ENCODE measurements at places on chromosomes 13 and 19.

- DNase-seq, result no peak
Measured at GRCh38 chr13:76023652-76024051, 387.5 kb downstream of the LMO7 start.

DNA sequence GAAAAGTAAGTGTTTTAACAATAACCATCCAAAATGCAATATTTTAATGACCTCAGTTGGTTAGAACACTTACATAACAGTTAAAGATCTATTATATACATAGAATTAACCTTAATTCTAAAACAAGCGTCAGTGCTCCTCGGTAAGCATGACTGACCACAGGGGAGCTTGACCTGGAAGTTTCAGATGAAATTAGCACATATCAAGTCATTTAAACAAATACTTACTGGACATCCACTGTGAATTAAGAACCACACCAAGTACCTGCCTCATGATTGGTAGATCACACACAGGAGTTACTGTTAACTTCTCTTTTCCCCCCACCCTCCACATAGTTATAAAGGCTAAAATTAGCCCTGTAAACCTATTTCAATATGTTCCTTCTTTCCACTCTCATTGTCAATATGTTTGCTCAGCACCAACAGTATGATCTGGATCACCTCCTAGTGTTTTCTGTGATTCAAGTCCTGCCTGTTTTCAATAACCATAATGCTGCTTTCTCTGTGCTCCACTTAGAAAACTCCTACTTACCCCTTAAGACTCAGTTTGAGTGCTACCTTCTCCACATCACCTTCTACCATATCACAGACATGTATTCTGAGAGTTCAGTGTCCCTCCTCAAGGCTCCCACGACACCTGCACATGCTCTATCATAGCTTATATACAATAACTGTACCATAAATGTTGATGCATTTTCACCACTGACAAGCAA lies 209.0 kb downstream of the VWA8 start:
- DNase-seq, result no peak

DNA sequence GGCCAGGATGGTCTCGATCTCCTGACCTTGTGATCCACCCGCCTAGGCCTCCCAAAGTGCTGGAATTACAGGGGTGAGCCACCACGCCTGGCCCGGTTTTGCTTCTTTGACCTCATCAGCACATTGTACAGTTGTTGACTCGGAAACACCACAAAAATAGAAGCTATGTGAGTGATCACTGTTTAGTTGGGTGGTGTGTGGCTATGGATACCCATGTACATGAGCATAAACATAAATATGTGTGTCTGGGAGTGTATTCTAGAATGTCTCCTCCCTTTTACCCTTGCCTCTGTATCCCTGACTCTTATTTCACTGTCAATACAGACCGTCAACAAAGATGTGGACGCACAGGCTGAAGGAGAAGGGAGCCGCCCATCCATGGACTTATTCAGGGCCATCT lies 14.4 kb upstream of the WDR88 start:
- DNase-seq, result no peak

- DNase-seq, result no peak
Measured at GRCh38 chr19:1911995-1912394, 6.8 kb downstream of the ADAT3 start.

GRCh38 chr13:43107780-43108179 lies 84.4 kb downstream of the DNAJC15 start:
- no peak for DNase-seq

DNA sequence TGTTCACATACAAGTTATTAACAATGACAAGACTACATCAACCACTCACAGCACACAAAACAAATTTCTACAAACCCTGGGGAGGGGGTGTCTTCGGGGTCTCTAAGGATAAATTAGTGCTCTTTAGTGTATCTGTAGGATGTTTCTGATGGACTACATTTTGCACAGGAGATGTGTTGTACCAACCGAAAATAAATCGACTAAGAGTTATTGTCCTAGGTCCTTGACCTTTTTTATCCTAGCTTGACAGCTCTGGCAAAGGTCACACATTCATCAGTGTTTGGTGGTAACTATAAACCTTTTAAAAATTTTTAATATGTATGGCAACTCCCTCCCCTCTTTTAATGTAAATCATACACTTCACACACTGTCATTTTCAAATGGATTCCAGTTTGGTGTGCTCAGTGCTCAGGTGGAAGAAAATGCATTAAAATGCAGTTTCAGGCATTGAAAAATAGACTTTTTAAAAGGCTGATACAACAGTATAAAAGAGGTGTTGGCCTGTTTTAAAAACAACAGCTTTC lies 7.7 kb downstream of the ZIC5 start:
- no peak for DNase-seq

DNA sequence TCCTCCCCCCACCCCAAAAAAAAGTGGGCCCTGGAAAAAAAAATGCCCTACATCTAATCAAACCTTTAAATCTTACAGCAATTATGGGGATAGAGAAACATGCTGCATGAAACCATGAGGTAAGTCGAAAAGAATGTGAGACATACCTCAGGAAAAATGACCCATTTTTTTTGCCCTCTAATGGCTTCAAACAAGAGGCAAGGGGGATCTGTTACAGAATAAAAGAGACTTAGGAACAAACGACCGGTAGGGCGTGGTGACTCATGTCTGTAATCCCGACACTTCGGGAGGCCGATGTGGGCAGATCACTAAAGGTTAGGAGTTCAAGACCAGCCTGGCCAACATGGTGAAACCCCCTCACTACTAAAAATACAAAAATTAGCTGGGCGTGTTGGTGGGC lies 8.4 kb downstream of the RGL3 start:
- DNase-seq, result no peak

- no peak for DNase-seq
Measured at GRCh38 chr13:50928659-50929462, 19.3 kb downstream of the RNASEH2B start.
